ENCODE measurements at places on chromosomes 6 and 20.

- DNase-seq, result no peak
Measured at GRCh38 chr20:62596921-62597320, 45.4 kb upstream of the SLCO4A1 start.

DNA sequence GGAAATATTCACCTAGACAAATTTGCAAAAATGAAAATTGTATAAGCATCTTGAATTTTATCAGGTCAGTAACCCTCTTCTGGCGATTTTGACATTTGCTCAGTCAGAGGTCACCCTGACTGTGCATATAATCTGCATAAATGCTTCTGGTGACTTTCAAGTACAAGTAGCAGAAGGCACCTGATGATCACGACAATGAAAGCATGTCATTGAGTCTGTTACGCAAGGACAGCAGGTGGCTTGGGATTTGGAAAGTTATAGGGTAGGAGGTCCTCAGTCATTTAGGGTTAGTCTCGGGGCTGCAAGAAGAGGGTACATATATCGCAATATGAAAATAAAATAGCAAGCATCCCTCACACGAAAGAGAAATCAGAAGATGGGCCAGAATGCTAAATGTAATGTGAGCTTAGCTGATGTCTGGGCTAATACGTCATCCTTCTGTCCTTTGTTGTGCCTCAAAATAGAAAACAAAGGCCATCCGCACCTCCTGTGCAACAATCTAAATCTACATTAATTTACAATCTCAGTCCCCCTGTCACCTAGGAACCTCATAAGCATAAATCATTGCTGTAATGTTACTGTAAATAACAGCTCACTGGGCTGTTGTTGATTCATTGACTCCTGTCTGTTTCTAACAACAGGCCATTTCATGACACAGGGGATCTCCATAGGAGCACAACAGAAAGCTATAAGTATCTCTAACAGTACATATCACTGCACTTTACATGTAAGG, 155.2 kb upstream of the RSPO3 start:
- no peak for DNase-seq

- DNase-seq, result peak; percentile 84
Measured at GRCh38 chr6:90940812-90941481, 354.1 kb upstream of the MAP3K7 start.

DNA sequence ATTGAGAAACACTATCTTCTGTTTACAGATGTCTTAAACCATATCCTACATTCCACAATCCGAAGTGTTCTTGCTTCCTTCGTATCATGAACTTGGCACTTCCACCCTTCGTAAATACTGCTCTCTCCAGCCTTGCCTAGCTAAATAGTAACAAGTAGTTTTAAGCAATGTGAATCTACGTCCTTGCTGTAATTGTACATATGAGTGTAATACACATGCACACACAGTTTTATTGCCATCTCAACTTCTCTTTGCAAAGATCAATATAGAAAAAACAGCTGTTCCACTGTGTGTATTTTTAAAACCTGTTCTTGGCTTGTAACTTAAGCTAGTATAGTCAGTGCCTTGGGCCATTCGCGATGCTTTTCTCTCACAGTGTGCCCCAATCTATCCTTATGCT, 1524.7 kb downstream of the GRIK2 start:
- no peak for DNase-seq

DNA sequence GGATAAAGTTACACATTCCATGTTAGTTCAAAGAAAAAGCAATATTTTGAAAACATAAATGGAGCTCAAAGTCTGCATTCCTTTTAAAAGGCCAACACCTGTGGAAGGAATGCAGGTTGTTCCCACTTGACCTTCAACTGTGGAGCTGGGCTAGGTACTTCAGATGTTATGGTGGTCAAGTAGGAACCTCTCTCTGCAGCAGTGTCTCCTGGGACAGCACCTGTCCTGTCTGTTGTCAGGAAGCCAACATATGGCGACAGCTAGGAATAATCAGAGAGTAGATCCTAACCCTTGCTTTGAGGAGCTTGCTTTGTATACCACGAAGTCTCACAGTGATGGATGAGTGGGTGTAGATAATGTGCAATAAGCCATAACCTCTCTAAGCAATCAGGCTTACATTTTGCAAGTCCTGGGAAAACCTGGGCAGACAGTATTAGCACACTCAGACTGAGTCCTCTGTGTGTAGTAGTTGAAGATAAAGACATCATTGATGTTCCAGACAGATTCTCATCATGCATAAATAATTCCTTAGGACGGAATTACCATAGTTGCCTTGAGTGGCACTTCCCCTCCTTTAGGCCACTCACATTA, 347.5 kb downstream of the PRL start:
- no peak for DNase-seq

DNA sequence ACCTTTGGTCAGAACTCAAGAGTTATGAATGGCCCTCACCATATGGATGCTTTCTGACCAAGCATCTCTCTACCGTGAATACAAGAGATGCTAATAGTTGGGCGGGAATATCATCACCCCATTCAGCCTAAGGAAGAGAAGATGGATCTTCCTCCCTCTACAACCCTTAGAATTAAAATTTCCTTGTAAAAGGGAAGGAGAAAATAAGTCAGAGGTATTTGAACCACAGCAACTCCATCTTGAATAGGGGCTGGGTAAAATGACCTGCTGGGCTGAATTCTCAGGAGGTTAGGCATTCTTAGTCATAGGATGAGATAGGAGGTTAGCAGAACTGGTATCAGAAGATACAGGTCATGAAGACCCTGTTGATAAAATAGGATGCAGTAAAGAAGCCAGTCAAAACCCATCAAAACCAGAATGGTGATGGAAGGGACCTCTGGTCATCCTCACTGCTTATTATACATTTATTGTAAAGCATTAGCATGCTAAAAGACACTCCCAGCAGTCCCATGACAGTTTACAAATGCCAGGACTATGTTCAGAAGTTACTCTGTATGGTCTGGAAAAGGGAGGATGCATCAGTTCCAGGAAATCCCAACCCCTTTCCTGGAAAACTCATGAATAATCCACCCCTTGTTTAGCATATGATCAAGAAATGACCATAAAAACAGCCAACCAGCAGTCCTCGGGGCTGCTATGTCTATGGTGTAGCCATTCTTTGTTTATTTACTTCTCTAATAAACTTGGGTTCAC, 101.2 kb downstream of the DTNBP1 start:
- DNase-seq, result no peak

DNA sequence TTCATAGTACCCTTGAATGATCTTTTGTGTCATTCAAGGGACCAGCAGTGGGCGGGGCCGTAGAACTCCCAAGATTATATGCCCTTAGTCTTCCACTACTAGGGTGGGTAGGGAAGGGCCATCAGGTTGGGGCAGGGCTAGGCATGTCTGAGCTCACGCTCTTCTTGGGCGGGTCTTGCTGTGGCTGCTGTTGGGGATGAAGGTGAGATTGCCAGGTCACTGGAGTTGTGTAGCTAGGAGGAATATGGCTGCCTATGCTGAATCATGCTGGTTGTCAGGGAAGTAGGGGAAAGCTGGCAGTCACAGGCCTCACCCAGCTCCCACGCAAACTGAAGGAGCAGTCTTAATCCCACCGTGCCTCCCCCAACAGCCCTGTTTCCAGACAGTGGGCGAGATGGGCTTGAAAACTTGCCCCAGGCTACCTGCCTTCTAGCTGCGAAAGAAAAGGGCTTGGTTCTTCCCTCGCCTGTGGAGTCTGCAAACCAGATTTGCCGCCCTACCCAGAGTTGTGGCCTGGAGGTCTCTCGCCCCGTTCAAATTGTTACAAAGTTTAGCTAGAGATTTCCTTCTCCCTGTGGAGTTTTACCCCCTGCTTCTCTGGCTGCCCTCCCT, 76.4 kb upstream of the ADGRF4 start:
- no peak for DNase-seq

GRCh38 chr6:87282743-87283142, 39.6 kb upstream of the SMIM8 start:
- DNase-seq, result no peak

GRCh38 chr6:36961441-36962435, 7.2 kb downstream of the PI16 start:
- DNase-seq, result no peak

DNA sequence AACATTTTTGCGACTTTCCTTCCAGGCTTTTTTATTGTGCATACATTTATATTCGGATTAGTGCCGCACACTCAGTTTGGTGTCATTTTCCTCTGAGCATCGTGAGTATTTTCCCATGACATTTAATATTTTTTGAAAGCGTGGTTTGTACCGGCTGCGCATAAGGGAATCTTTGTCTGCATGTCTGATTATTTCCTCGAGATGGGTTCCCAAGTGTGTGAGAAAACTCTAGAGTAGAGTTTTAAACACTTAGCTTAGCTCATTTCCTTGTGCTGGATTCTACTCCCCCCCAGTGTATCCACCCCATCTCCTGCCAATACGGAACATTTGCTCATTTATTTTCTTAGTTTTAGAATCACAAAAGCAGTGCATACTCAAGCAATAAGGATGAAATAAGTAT, 94.3 kb downstream of the CDC5L start:
- DNase-seq, result no peak

- DNase-seq, result no peak
Measured at GRCh38 chr6:116205281-116205680, 48.6 kb downstream of the TSPYL4 start.

- no peak for DNase-seq
Measured at GRCh38 chr6:158897236-158897635, 78.1 kb upstream of the EZR start.

- DNase-seq, result no peak
Measured at GRCh38 chr6:63214816-63215215, 3.5 kb downstream of the FKBP1C start.

GRCh38 chr6:2960935-2961334, 10.4 kb downstream of the SERPINB6 start:
- DNase-seq, result no peak

Data from RKO (cell line).